ENCODE measurements at places on chromosomes 4 and X.

DNA sequence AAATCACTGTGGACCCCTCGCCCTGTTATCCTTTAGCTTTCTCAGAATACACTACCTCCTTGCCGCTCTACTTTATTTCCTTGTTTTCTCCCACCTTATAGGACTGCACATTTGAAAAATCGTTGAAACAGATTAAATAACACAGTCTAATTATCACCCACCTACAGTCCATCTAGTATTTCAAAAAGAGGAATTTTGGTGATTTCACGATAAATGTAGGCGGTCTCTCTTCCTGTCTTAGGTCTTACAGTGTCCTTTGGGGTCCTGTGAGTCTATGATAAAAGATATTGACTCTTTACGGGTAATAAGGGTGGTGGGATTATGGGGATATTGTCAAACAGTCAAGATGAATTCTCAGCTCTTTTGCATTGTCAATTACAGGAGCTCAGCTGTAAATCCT is 2.4 kb upstream of the TBL1X start:
- no peak for DNase-seq

DNA sequence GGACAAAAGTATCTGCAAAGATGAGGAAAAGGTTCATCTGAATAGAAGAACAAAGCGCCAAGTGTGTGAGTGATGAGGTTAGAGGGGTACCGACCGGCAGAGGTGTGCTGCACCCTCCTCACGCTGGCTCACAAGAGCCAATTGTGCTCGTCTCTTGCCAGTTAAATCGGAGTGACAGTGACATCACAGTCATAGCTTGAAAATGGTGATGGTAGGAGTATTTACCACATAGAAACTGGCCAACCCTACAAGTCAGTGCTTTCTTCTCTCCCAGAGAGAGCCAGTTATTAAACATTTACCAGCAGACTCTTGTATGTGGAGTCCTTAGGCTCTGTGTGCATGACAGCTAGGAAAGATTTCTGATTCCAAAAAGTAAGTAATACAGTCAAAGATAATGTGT is 32.4 kb downstream of the CLDN22 start:
- DNase-seq, result no peak

- no peak for DNase-seq
Observed at GRCh38 chrX:124530803-124531202, 184.4 kb downstream of the SH2D1A start.

DNA sequence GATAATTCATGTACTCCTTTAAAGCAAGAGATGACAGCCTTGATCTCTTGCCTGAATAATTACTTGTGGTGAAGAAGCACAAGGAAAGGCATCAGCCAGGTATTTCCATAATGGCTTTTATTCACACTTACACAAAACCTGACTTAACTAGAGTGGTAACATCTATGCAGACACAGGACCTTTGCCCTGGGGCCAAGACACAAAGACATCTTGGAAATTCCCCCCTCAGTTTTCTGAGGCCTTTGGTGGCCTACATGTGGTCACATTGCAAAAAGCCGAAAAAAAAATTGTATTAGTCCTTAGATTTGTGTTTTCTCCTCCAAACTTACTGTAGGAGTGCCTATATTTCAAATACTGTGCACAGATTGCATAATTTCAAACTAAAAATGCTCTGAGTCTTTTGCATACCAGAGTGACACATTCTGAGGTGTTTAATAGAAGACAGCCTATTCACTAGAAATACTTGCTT is 172.4 kb downstream of the PDGFC start:
- DNase-seq, result no peak

DNA sequence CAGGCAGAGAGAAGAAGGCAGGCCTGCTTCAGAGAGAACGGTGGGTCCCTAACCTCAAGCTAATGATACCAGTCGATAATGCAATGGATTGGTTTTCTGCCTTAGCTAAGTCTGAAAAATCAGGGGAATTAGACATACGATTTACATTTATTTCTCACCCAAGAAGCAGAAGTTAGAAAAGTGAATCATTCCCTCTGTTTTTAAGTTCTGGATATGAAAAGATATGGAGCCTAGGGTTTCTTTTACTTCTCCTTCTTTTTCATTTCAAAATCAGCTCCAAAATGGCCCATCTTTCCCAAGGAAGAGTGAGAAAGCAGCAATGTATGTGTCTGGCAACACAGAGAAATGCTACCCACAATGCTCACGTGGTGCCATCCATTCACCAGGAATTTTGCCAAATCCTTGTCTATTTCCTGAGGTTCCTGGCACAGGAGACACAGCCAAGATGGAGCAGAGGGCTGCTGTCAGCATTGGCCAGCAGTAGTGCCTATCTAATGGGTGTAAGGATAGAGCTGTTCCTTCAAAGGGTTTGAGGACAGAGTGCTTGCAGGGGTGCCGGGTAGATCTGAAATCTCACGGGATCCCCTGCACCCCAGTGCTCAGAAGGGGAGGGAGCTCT is 231.5 kb downstream of the MAML3 start:
- DNase-seq, result no peak

- DNase-seq, result no peak
Observed at GRCh38 chr4:15004739-15005301, 2.5 kb downstream of the CPEB2 start.

DNA sequence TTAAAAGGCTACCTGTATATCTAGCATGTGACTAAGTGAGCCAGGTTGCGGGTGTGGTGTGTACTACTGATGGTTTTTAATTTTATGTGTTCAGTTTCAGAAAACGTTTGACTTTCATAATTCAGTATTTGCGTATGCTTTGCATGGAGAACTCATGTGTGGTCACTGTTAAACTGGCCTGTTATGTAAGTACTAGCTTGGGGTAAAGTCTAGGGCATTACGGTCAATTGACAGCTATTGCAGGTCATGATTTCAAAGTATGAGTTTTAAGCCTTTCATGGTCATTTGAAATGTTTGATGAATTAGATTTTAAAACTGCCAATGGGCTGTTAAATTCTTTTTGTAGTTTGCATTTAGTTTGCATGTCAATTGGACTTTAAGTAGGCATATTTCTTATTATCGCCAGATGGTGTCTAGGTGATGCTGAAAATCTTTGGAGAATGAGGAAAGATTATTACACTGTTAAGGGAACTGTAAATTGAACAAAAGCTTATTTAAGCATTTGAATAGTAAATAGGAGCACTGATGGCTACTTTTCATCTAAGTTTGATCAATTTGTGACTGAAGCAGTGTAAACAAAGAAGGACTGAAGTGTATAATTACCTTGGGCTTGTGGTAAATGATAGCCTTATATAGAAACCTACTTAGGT is 563.4 kb downstream of the DACH2 start:
- no peak for DNase-seq

DNA sequence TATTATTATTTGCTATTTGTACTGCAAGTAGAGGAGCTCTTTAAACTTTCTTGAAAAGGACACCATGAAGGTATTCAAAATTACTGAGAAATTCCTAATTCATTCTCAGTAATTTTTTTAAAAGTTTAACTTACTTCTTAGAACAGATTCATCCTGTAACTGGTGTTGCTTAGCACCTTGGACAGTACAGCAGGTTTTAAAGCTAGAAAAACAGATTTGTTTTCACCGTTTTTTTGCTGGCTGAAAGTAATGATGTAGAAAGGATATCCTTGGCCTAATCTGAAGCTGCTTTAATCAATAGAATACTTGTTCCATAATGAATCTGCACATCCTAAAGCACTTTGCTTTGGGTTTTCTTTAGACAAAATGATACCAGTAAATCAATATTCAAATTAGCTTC is 142.5 kb upstream of the TRAM1L1 start:
- DNase-seq, result no peak

GRCh38 chr4:117549524-117549923 is 464.1 kb upstream of the TRAM1L1 start:
- DNase-seq, result no peak
